Nephron progenitor cell (in vitro differentiated cells): ENCODE measurements at places on chromosomes 6 and 20.

GRCh38 chr6:117870486-117871242, 36.4 kb upstream of the SLC35F1 start:
- DNase-seq, result no peak
- no peak overlapping the region for H3K27ac ChIP-seq
- no peak overlapping the region for H3K4me3 ChIP-seq
- H3K27me3 ChIP-seq, result no peaks in the 10 kb centered on the region

- no peak overlapping the region for H3K4me3 ChIP-seq
- H3K36me3 ChIP-seq, result no peaks in the 10 kb centered on the region
- peaks cover 23% of the 10 kb centered on the region for H3K4me1 ChIP-seq
These were observed 121.7 kb upstream of the MARCKS start for GRCh38 chr6:113735491-113735890.

GRCh38 chr6:119078376-119079282, at the start of gene FAM184A:
TSS of gene FAM184A (minus strand) at chr6:119078664. CDS start at chr6:119078299, 365 bp downstream.
- H3K36me3 ChIP-seq, result peaks cover 5% of the 10 kb centered on the region
- peak within 1 kb of the TSS; percentile 96 for H3K4me3 ChIP-seq
- peak; percentile 87 for DNase-seq
- H3K4me1 ChIP-seq, result peaks cover 8% of the 10 kb centered on the region

DNA sequence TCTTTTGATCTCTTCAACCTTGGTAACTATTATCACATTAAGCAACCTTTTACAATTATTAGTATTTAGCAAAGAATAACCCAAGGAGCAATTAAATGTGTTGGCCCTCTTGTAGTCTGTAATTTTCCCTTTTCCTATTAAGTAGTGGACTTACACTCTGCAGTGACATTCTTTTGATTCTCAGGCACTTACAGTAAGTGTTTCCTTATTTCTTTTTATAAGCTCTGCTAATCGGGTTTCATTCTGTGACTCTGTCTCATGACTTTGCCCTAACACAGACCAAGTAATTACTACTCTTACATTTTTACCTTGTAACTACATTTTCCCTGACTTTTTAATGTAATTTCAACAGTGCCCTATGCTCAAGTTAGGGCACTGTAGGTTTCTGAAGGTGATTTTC, 104.0 kb upstream of the EPHA7 start:
- no peaks in the 10 kb centered on the region for H3K36me3 ChIP-seq
- H3K4me1 ChIP-seq, result no peaks in the 10 kb centered on the region
- no peak overlapping the region for H3K27ac ChIP-seq
- no peak overlapping the region for H3K4me3 ChIP-seq

DNA sequence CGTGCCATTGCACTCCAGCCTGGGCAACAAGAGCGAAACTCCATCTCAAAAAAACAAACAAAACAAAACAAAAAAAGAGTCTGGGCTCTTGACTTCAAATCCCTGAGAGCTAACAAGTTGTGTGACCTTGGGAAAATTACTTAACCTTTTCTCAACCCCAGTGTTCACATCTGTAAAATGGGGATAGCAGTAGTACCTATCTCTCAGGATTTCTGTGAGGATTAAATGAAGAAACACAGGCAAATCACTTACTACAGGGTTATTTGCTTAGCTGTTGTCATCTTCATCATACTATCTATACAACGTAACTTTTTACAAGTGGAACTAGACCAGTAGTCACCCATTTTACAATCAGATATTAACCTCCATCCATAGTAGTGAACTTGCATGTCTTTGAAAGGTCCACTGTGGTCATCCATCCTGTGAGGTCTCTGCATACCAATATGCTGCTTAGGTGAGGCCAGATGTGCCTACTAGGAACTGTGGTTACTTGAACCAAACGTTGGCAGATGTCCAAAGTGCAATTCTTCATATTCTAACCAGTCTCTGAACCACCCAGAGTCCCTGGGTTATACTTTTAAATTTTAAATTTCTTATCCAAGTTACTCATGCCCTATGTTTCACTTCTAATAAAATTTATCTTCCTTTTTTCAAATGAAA, 128.9 kb upstream of the BEND3 start:
- no peak overlapping the region for H3K27ac ChIP-seq
- no peak for DNase-seq
- H3K36me3 ChIP-seq, result peaks cover 10% of the 10 kb centered on the region
- H3K27me3 ChIP-seq, result no peaks in the 10 kb centered on the region
- no peak overlapping the region for H3K4me3 ChIP-seq

GRCh38 chr20:44019638-44020335, 105.1 kb downstream of the TOX2 start:
- H3K4me1 ChIP-seq, result peaks cover 46% of the 10 kb centered on the region
- H3K4me3 ChIP-seq, result no peak overlapping the region
- peaks cover 24% of the 10 kb centered on the region for H3K27me3 ChIP-seq
- no peak overlapping the region for H3K27ac ChIP-seq

DNA sequence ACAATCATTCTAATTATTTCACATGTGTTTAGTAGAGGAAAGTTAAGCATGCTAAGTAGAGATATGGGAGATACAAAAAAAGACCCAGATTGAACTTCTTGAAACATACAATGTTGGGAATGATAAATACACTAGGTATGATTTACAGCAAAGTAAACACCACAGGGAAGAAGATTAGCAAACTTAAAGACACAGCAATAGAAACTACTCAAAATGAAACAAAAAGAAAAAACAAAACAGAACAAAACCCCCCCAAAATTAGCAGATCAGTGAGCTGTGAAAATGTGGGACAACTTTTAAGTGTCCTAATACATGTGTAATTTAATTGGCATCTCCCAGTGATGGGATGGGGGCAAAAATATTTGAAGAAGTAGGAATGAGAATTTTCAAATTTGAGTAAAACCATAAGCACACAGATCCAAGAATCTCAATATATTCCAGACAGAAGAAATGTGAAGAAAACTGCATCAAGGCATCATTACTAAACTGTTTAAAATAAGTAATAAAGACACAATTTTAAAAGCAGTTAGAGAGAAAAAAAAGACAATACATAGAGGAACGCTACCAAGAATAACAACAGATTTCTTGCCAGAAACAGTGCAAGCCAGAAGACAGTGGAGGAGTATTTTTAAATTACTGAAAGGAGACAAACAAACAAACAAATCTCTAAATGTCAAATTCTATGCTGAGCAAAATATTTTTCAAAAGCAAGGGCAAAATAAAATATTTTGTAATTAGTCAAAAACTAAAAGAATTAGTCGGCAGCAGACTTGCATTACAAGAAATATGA, 473.7 kb downstream of the QKI start:
- H3K27me3 ChIP-seq, result no peaks in the 10 kb centered on the region
- H3K4me3 ChIP-seq, result no peak overlapping the region

DNA sequence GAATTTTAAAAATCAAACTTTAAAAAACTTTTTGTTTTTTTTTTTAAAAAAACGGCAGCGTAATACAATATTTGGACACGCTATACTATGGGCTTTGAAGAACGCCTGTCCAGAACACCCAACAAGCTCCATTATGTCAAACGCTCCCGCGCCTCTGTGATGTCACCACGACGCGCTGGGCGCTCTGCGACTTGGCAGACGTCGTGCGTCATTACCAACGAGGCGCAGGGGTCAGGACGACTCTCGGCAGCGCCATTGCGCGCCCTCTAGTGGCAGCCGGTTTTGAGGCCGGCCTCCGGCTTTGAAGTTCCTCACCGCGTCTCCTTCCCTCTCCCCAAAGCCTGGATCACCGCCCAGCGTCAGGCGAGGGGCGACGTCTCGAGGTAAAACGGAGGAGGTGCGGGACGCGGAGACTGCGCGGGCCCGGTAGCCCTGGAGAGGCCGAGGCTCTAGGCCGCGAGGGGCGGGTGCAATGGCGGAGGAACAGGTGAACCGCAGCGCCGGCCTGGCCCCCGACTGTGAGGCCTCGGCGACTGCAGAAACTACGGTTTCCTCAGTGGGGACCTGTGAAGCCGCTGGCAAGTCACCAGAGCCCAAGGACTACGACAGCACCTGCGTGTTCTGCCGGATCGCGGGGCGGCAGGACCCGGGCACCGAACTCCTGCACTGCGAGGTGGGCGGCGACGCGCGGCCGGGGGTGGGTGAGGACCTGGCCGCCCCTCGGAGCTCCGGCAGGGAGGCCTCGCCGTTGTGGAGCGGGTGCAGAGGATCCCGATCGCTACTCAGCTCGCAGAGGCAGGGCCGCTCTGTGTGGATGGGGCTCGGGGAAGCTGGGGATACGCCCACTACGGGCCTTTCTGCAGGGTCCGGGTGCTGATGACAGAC, at the start of gene HINT3:
TSS of gene HINT3 (plus strand) at position 265 of the 885 bp plus-strand sequence. CDS start at position 473, 208 bp downstream.
- DNase-seq, result peak; percentile 99
- no peaks in the 10 kb centered on the region for H3K4me1 ChIP-seq
- peaks cover 8% of the 10 kb centered on the region for H3K27me3 ChIP-seq
- H3K4me3 ChIP-seq, result no peak within 1 kb of the TSS

GRCh38 chr6:54716877-54717276, 129.7 kb upstream of the FAM83B start:
- no peaks in the 10 kb centered on the region for H3K36me3 ChIP-seq
- H3K4me3 ChIP-seq, result no peak overlapping the region
- peaks cover 17% of the 10 kb centered on the region for H3K4me1 ChIP-seq
- DNase-seq, result no peak

- peaks cover 7% of the 10 kb centered on the region for H3K27me3 ChIP-seq
- peaks cover 35% of the 10 kb centered on the region for H3K36me3 ChIP-seq
- no peak overlapping the region for H3K27ac ChIP-seq
- no peak overlapping the region for H3K4me3 ChIP-seq
- H3K4me1 ChIP-seq, result peaks cover 47% of the 10 kb centered on the region
- no peak for DNase-seq
These were observed 146.9 kb downstream of the FOXC1 start for GRCh38 chr6:1756472-1757129.

DNA sequence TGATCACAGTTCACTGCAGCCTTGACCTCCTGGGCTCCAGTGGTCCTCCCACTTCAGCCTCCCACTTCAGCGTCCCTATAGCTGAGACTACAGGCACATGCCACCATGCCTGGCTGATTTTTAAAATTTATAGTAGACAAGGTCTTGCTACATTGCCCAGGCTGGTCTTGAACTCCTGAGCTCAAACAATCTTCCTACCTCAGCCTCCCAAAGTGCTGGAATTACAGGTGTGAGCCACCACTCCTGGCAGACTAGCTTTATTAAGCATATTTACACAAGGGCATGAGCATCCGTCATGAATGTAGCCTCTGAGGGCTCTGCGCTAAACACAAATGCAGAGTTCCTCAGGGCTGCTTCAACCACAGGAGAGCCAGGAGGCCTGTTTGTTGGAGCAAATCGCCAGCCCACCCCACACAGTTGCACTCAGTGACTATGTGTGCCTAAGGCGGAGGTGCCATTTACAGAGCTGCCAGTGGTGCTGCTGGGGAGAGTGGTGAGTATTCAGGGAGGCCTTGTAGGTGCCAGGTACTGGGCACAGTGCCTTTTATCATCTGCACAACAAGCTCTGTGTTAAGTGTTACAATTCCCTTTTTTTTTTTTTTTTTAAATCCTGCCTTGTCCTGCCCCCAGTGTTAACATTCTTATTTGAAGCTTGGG, 78.2 kb downstream of the PSMG4 start:
- no peak for DNase-seq
- H3K36me3 ChIP-seq, result no peaks in the 10 kb centered on the region
- H3K4me3 ChIP-seq, result no peak overlapping the region
- no peak overlapping the region for H3K27ac ChIP-seq
- H3K27me3 ChIP-seq, result no peaks in the 10 kb centered on the region

DNA sequence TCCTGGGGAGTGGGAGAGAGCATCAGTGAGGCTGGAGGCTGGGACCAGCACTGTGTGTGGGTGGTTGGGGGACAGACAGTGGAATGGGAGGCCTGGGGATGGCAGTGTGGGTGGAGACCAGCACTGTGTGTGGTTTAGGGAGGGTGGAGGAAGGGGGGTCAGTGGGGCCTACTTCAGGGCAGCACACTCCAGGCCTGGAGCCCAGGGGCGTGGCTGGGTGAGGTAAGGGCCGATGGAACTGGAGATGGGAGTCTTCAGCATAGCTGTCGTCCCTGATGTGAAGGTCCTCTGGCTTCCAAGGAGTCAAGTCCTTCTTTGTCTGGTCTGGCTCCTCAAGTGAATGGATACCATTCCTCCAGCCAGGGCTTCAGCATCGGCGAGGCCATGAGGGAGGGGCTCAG, 18.6 kb downstream of the KCNK17 start:
- H3K27me3 ChIP-seq, result peaks cover 29% of the 10 kb centered on the region
- H3K4me1 ChIP-seq, result peaks cover 63% of the 10 kb centered on the region
- DNase-seq, result no peak

GRCh38 chr6:134621858-134622257, 303.9 kb upstream of the SGK1 start:
- H3K27ac ChIP-seq, result no peak overlapping the region
- no peak overlapping the region for H3K4me3 ChIP-seq
- peaks cover 8% of the 10 kb centered on the region for H3K27me3 ChIP-seq

DNA sequence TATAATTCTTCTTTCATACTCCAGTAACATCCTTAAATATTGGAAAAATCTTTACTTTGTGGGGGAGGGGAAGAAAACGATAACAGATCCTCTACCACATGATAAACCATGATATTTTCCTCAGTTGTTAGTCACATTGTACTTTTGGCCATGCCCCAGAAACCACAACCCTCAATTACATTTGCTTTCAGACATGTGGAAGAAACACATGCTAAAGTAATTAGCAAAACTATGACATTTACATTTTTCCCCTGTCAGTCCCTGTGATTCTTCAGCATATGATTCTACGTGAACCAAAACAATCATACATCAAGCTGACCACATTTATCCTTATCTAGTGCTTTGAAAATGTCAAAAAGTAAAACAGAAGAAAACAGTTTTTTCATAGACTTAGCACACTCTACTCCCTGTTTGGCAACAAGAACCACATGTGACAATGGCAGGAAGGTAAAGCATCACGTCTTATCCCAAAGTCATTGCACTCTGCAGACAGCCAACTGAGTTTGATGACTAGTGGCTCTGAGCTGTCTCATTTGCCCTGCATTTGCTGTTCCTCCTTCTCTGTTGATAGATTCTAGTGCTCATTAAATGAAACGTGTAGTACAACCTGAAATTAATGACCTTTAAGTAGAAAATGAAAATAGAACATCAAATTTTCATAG, 505.8 kb upstream of the MARCKS start:
- H3K27ac ChIP-seq, result no peak overlapping the region
- DNase-seq, result no peak
- H3K27me3 ChIP-seq, result peaks cover 2% of the 10 kb centered on the region

GRCh38 chr6:26075063-26075717, 12.0 kb upstream of the HFE start:
- no peak for DNase-seq
- no peaks in the 10 kb centered on the region for H3K27me3 ChIP-seq
- H3K4me1 ChIP-seq, result peaks cover 17% of the 10 kb centered on the region
- no peak overlapping the region for H3K27ac ChIP-seq
- no peak overlapping the region for H3K4me3 ChIP-seq

DNA sequence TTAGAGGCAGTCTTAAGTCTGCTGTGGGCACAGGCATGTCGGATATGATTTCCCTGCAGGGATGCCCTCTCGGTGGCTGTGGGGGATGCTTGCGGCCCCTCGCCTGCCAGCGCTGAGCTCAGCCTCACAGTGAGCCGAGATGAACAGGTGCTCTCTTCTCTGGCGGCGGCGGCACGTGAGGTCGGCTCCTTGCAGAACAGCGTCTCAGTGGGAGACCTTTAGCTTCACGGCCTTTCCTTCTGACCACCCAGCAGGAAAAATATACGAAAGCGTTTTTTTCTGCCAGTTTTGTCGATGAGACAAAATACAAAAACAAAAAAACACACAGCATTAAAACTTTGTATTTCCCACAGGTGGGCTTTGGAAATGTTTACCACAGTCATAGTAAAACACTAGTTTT, 23.6 kb downstream of the FOXA2 start:
- H3K36me3 ChIP-seq, result no peaks in the 10 kb centered on the region
- no peak overlapping the region for H3K27ac ChIP-seq
- no peaks in the 10 kb centered on the region for H3K4me1 ChIP-seq
- H3K4me3 ChIP-seq, result no peak overlapping the region

GRCh38 chr6:135527960-135528249, 30.4 kb upstream of the AHI1 start:
- H3K4me1 ChIP-seq, result no peaks in the 10 kb centered on the region
- H3K4me3 ChIP-seq, result no peak overlapping the region
- no peak for DNase-seq
